Lung (tissue), 17 donors: ENCODE measurements at places on chromosomes 4 and X. TPM values are rescaled to one million over a fixed set of nuclear protein-coding genes. Genes with fewer than 3 reads are reported as not detected.

The RWDD4 gene
- total RNA-seq, result 18.5 TPM

The TRMT10A gene
- 12.2 TPM for total RNA-seq

DNA sequence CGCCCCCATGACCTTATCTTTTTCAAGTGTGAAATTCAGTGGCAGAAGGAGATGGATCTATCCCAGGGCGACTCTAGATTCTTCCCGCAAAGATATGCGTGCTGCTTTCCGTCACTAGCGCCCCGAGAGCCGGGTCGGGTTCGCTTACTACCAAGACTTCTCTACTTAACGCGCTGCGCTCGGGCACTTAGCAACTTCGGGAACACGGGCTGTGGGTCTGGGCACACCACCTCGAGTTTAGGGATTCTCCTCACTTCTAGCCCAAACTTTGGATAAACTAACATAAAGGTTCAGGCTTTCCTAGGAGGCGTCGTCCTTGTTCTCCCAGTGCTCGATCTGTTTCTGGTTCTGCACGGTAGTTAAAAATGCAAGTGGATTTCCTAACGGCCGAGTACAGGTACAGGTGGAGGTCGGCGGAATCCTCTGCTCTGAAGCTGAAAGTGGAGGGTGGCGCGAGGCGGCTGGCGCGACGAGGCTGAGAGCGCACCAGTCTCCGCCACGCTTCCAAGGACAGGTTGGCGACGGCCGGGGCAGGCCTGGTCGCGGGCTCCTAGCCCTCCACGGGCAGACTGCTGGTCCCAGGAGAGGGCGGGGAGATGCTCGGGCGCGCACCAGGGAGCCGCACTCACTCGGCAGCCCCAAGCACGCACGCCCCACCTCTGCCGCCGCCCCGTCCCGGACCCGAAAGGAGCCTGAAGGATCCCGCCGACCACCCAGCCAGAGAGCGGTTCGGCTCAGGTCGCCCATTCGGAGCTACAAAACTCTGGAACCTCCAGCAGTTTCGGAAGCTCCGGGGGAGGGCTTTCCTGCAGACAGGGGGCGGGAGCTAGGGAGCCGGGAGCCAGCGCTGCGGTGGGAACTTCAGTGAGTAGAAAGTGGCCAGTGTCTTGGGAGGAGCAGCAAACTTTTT lies 100.8 kb upstream of the TENM3 start:
- peak; percentile 55 for DNase-seq

DNA sequence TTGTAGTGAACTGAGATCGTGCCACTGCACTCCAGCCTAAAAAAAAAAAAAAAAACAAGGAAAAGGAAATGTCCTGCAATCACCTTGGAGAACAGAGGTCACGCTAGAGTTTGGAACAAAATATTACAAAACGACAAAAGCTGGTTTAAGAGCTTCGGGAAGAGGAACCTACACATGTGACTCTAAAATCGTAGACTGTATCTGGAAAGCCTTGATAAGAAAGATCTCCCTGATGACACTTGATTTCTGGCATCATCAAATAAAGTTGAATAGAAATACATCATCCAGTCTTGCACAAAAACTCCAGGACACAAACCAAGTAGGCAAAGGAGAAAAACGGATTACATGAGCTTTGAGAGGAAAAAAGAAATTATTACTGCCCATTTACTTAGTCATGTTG lies 31.1 kb upstream of the DOCK11 start:
- DNase-seq, result no peak

- peak; percentile 40 for DNase-seq
Measured at GRCh38 chr4:148926276-148927260, 484.4 kb upstream of the NR3C2 start.

DNA sequence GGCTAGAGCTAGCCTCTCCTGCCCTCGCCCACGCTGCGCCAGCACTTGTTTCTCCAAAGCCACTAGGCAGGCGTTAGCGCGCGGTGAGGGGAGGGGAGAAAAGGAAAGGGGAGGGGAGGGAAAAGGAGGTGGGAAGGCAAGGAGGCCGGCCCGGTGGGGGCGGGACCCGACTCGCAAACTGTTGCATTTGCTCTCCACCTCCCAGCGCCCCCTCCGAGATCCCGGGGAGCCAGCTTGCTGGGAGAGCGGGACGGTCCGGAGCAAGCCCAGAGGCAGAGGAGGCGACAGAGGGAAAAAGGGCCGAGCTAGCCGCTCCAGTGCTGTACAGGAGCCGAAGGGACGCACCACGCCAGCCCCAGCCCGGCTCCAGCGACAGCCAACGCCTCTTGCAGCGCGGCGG lies at the start of gene AR:
Gene AR, plus strand, starts transcription at position 204 of the 400 bp plus-strand sequence. CDS start 1,126 bp downstream, outside the sequence.
- DNase-seq, result peak; percentile 75

- DNase-seq, result no peak
Measured at GRCh38 chr4:151668689-151669402, 92.0 kb downstream of the GATB start.

DNA sequence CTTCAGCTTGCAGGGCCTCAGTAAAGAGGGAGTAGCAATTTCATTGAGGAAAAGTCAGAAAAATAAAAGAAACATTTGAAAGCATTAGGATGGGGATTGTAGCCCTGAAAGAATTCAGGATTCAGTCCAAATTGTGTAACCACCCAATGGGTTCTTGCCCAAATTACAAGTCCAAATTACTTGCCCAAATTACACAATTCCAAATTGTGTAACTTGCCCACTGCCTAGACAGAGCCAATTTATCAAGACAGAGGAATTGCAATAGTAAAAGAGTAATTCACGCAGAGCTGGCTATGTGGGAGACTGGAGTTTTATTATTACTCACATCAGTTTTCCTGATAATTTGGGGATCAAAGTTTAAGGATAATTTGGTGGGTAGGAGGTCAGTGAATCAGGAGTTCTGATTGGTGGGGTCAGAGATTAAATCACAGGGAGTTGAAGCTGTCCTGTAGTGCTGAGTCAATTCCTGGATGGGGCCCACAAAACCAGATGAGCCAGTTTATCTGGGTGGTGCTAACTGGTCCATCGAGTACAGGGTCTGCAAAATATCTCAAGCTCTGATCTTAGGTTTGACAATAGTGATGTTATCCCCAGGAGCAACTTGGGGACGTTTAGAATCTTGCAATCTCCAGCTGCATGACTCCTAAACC lies 18.1 kb upstream of the PAGE5 start:
- DNase-seq, result no peak

DNA sequence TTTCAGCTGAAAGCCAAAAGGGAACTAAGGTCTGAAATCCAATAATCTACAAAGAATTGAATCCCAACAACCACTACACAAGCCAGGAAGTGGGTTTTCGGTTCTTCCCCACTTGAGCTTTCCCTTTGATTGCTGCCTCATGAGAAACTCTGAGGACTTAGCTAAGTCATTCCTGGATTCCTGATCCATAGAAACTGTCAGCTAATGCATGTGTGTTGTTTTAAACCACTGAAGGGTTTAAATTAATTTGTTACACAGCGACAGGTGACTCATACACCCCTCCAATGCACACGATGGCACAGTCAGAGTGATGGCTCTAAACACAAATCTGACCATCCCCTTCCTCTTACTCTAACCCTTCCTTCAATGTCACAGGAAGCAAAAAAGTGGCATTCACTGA lies 282.9 kb downstream of the RAB28 start:
- DNase-seq, result no peak

DNA sequence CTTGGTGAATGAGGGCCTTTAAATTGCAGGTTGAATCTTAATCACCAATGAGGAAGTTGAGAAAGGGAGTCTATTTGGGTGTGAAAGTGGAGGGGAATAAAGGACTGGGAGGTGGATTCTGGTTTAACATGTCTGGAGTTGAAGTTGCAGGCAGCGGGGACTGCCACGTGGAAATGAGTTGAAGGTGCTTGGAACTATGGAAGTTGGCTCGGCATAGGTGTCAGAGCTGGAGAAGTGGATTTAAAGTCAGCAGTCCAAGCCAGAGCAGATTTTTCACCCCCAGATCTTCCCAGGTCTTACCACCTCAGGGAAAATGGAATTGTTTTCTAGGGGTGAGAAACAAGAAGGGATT lies 44.9 kb downstream of the TIGD4 start:
- no peak for DNase-seq
